ENCODE measurements at places on chromosomes 5 and 9. TPM values are rescaled to one million over a fixed set of nuclear protein-coding genes. Genes with fewer than 3 reads are reported as not detected.
A peak's percentile ranks its signal among the peaks of the same experiment; 100 is the strongest.

DNA sequence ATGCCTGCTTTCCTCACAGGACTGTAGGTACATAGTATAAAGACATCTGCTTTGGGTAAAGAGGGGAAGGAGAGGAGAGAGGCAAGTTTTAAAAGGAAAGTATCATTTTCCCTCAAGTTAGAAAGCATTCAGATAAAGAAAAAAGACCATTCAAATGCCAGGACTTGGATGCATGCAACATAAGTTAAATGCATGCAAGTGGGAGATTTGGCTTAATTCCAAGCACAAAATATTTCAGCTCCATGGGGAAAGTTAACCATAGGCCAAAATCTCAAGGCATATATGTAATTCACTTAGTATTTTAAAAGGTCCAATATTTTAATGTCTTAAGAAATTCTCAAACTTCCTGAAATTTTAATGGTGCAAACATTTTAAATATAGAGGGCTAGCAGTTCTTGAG is 36.4 kb downstream of the POU5F2 start:
- DNase-seq = no peak

DNA sequence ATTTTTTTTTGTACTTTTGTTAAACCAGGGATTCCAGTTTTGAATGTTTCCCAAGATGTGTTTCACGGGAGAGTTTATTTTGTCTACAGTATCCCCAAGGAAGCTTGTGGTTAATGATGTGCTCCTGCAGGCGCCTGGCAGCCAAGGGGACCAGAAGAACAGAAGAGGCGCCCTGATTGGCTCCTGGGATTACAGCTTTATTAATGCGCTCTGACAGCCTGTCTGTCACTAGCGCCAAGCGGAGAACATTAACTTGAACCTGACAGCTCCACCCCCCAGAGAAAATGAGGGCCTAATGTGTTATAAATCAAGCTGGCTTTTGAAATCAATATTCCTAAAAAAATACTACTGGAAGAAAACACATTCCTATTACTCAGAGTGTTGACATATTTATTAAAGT is 5.0 kb upstream of the FBXL7 start:
- no peak for DNase-seq

DNA sequence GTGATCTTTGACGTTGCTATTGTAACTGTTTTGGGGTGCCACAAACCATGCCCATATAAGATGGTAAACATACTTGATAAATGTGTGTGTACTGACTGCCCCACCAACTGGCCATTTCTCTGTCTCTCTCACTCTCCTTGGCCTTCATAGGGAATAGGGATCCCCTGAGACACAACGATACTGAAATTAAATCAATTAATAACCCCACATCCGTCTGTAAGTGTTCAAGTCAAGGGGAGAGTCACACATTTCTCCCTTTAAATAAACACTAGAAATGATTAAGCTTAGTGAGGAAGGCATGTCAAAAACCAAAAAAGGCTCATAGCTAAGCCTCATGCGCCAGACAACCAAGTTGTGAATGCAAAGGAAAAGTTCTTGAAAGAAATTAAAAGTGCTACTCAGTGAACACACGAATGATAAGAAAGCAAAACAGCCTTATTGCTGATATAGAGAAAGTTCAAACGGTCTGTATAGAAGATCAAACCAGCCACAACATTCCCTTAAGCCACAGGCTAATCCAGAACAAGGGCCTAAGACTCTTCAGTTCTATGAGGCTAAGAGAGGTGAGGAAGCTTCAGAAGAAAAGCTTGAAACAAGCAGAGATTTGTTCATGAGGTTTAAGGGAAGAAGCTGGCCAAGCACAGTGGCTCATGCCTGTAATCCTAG is 111.1 kb downstream of the UGCG start:
- no peak for DNase-seq

GRCh38 chr5:33937707-33938506 is 1.7 kb downstream of the RXFP3 start:
- no peak for DNase-seq

DNA sequence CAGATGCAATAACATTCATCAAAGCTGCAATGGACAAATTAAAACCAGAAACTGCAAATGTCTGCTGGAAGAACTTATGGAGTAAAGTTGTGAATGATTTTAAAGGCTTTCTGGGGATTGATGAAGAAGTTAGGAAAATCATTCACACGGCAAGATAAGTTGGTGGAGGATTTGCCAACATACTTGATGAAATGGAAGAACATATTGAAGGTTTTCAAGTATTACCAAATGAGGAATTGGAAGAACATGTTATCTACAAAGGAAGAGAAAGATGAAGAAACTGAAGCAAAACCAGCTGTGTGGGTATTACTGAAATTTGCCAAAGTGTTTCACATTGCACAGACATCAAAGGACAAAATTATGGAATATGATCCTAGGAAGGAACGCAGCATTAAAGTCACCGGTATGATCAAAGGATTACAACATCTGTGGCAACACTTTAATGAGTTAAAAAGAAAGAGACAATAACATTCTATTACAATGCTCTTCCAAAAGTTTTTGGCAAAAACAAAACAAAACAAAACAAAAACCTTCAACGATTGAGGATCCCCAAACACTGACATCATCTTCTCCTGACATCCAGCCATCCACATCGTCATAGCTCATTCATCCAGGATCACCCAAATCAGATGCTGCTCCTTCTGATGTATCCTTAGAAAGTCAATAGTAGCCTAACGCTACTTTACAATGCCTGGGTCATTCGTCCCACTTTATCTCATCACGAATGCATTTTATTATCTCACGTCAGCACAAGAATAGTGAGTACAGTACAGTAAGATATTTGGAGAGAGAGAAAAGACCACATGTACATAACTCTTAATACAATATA is 61.3 kb upstream of the SMC5 start:
- DNase-seq = no peak

- no peak for DNase-seq
Measured at GRCh38 chr5:59732301-59732700, 161.2 kb downstream of the PDE4D start.

DNA sequence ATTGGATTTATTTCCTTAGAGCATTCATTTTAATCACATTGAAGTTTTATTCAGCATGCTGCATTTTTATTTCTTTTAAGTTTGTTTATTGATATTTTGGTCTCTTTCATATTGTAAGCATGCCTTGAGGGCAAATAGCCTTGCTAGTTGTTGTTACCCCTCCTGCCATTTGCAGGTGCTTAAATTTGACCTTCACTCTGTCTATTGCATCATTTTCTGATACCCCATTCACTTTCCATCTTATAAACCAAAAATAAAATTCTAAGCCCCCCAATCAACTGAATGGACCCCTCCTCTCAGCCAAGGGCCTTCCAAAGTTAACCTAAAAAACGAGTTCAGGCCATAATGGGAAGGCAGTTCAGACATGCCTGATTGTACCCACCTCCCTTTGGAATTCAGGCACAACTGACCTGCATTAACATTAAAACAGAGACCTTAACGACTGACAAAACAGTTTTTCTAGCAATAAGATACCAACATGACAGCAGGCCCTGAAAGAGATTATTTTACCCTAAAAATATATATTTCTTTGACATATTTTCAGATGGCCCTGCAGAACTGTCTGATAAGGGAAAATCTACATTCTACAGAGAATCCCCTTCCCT is 32.1 kb downstream of the TARS1 start:
- no peak for DNase-seq

GRCh38 chr5:160743027-160743426 is 109.0 kb downstream of the ATP10B start:
- DNase-seq = no peak

- no peak for DNase-seq
Measured at GRCh38 chr9:111524731-111525055, 286 bp upstream of the ZNF483 start.

DNA sequence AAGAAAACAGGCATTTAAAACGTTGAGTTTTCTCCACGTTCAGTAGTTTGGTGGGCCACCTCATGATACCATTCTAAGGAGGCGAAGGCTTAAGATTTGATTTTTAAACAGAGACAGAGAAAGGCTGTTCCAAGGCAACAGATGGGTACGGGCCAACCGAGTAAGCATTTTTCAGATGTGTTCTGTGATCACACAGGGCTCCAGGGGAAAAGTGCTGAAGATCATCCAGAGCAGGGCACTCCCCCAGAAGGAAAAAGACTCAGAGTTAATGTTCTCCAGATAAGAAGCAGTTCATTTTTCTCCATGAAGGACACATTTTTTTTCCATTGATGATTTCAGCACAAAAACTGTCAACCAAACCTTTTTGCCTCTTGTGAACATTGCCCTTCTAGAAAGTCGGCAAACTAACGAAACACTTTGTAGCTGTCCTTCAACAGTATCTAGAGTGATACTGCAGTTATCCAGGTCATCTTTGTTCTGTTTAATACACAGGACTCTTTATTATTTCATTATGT is 138.7 kb downstream of the ALDH1A1 start:
- DNase-seq = no peak

- DNase-seq = no peak
Measured at GRCh38 chr9:132809677-132810271, 68.3 kb downstream of the AK8 start.

GRCh38 chr5:87074072-87074471 is 193.6 kb upstream of the RASA1 start:
- no peak for DNase-seq

- no peak for DNase-seq
Measured at GRCh38 chr5:40346901-40347300, 332.8 kb upstream of the PTGER4 start.

- DNase-seq = no peak
Measured at GRCh38 chr5:139861889-139862207, 66.2 kb downstream of the PSD2 start.

GRCh38 chr9:122223435-122223834 is 5.3 kb downstream of the LHX6 start:
- DNase-seq = no peak

GRCh38 chr5:58871648-58872242 is 288.9 kb downstream of the RAB3C start:
- DNase-seq = peak; percentile 32

- no peak for DNase-seq
Measured at GRCh38 chr9:96245399-96245798, 56.6 kb downstream of the HSD17B3 start.

DNA sequence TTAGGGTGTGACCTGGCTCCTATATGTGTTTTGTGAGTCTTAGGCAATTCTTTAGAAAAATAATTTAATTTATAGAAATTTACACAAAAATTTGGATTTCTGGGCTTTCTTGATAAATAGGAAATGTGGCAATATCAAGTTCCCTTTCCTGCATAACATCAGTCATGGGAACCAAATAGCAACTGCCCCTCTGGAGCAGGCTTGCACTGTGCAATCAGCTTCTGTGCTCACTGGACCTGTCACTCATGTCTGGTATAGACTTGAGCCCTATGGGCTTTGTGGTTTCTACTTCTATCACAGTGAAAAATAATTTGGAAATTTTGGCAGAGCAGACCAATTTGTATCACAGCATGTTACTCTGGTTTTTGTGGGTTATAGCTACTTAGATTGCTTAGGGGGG is 131.7 kb downstream of the ADGRV1 start:
- no peak for DNase-seq

GRCh38 chr5:135012033-135012588 is 21.9 kb downstream of the PITX1 start:
- DNase-seq = no peak

GRCh38 chr9:81608289-81608657 is 81.1 kb downstream of the TLE1 start:
- DNase-seq = no peak

GRCh38 chr9:4366591-4367330 is 66.9 kb upstream of the GLIS3 start:
- peak; percentile 13 for DNase-seq

DNA sequence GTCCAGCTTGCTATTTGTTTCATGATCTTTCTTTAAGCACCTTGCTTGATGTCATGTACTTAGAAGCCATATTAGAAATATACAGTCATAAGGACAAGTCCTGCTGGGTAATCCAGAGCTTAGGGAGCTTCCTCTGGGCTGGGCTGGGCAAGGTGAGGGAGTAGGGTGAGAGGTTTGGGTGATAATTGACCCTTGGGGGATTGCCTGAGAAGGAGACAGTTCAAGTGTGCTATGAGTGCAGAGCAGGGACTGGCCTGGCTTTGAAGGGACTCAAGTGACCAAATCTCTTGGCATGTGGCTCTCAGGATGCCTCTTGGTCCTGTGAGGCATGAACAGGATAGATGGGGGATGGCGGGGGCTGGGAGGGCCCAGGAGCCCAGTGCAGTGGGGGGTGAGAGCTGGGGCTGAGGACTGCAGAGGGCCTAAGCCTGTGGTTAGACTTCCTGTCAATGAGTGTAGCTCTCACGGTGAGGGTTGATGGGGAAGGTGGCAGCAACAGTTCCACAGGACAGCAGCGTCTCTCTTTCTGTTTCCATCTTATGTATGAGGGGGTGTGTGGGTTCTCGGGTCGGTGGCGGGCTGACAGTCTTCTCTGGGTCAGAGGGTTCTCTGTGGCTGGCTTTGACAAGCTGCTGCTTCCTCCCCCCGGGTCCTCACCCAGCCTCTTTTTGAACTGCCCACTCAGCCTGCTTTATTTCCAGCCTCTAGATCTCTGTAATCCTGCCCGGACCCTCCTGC is 53.5 kb downstream of the RGS3 start:
- DNase-seq = peak; percentile 68

- no peak for DNase-seq
Measured at GRCh38 chr5:139291051-139291450, 2.5 kb upstream of the MATR3 start.

DNA sequence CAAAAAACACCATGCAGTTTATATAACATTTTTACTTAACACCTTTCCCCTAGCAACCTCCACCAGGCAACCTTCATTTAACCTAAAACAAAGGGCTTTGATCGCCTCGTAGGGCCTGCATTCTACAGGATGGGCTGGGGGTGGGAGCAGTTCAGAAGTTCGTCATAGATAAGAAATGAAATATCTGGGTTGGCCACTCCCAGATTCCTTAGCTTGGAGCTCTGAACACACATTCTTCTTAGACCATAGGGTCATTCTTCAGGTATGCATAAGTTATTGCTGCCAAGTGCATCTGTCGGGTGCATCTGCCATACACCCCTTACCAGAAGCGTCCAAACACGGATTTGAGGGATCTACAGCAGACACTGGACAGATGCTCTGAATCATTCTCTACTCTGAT is 4.3 kb upstream of the SLC22A5 start:
- no peak for DNase-seq

- DNase-seq = no peak
Measured at GRCh38 chr5:67453111-67453905, 256.7 kb upstream of the CD180 start.

FAM221B gene
- not detected for polyA plus RNA-seq

C6 gene
- polyA plus RNA-seq = not detected

FOXD4 gene
- polyA plus RNA-seq = not detected

NOL6 gene
- 28.1 TPM for polyA plus RNA-seq

F2RL1 gene
- 8.0 TPM for polyA plus RNA-seq

PITX1 gene
- not detected for polyA plus RNA-seq

C9orf50 gene
- not detected for polyA plus RNA-seq

OLFML2A gene
- polyA plus RNA-seq = not detected
